ENCODE measurements at places on chromosomes 1 and 21.
A peak's percentile ranks its signal among the peaks of the same experiment; 100 is the strongest.

- DNase-seq = no peak
Observed at GRCh38 chr21:40847951-40848350, 993 bp upstream of the DSCAM start.

DNA sequence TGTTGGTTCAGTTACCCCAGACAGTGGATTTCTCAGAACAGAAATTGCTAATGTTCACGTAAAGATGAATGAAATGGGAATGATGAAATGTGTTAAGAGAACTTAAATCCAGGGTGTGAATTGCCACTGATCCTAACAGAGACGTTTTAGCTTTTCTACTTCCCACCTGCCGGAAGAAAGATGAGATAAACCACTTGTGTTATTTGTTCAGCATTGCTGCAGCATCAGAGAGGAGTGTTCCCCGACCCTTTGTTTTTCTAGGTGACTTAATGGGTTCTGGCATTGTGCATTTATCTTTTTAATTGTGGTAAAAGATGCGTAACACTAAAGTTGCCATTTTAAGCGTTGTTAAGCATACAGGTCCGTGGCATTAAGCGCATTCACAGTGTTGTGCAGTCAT, 122.3 kb downstream of the GALNT2 start:
- no peak for DNase-seq

DNA sequence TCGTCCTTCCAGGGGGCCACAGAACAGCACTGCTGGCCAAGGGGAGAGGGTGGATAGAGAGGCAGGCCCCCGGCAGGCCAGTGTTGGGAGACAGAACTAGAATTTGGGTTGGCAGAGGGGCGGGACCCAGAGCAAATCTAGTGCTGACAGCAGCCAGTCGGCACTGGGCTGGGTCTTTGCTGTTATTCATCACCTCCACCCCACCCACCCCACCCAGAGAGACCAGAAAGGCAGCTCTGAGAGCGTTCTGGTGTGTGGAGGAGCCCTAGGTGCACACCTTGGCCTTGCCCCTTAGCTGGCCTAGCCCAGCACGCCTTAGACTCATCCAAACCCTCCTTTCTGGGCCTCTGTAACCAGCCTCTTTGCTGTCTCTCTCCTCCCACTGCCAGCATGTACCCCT, 6.4 kb upstream of the PKP1 start:
- DNase-seq = no peak

DNA sequence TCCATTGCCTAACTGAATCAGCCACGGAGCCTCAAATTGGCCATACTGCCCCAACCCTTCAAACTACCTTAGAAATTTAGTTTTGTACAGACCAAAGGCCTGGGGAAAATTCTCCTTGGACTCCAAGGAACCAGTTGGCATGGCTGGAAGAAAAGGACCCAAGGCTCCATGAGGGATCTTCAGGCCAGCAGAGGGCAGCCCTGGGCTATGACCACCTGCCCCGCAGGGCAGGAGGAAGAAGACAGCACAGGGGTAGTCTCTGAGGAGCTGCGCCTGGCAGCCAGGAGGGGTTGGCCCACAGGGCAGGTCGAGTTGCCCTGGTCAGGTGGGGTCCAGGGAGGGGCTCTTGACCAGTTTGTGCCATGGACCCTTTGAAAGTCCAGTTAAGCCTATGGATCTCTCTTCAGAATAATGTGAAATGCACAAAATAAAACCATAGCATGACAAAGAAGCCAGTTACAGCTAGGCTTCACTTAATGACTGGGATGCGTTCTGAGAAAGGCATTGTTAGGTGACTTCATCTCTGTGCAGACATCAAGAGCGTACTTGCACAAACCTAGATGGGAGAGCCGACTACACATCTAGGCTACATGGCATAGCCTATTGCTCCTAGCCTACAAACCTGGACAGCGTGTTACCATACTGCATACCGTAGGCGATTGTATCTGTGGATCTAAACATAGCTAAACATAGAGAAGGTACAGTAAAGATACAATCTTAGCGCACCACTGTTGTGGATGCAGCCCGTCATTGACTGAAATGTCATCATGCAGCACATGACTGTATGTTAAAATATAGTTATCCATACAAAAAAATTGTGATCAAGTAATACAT, 26.1 kb downstream of the CACNA1S start:
- DNase-seq = no peak

- no peak for DNase-seq
Observed at GRCh38 chr1:911875-912739, 11.6 kb upstream of the SAMD11 start.

- DNase-seq = peak; percentile 10
Observed at GRCh38 chr1:231678011-231678432, 51.4 kb downstream of the DISC1 start.

- no peak for DNase-seq
Observed at GRCh38 chr1:39819091-39819812, 30.6 kb upstream of the BMP8B start.

DNA sequence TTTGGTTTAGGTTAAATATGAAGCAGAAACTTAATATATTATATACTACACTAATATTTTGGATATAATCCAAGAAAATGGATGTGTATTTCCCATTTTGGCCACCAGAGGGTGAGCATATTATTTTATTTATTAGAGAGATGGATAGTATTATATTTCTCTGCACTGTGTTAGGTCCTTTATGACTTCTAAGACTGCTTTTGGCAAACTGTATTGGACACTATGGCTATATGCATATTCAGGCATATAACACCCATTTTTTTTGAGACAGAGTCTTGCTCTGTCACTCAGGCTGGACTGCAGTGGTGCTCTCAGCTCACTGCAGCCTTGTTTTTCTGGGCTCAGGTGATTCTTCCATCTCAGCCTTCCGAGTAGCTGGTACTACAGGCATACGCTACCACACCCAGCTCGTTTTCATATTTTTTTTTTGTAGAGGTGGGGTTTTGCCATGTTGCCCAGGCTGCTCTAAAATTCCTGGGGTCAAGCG, 17.8 kb upstream of the PGM1 start:
- no peak for DNase-seq

- no peak for DNase-seq
Observed at GRCh38 chr1:153957744-153958110, 685 bp downstream of the CRTC2 start.

DNA sequence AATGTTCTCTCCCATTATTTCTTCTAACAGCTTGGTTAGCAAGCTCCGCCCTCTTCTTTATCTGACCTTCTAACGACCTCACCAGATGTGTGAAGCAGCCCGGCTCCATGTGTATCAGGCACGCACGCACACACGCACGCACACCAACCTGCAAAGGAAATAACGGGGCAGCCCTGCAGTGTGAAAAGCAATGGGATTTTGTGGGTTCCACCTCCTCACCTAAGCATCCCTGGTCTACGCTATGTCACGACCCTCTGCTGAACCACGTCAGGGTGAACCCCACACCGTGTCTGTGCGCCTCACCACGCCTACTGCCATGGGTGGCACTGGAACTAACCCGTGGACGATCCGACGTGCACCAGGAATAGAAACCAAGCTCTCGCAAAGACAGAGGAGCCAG, 10.4 kb downstream of the SSU72 start:
- DNase-seq = no peak

DNA sequence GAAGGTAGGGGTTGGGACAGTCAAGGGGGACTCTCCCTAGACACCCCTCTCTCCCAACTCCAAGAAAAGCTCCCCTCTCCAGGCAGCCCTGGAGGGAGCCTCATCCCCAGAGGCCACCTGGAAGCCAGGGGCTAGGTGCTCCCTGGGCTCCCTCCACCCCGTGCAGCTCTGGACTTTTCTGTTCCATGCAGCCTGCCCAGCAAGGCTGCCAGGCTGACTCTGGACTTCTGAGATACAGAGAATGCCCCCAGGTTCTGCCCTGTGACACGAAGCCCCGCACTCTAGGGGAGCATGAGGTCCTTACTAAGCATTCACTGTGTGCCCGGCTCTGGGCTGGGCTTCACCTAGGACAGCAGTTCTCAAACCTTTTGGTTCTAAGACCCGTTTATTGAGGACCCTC, 10.2 kb downstream of the SYT2 start:
- no peak for DNase-seq

GRCh38 chr1:192506741-192507155, 68.8 kb upstream of the RGS1 start:
- peak; percentile 11 for DNase-seq

GRCh38 chr1:154222918-154223317, 2.2 kb downstream of the UBAP2L start:
- DNase-seq = no peak

GRCh38 chr21:43702785-43703034, 16.2 kb upstream of the PDXK start:
- DNase-seq = no peak

- no peak for DNase-seq
Observed at GRCh38 chr21:28834335-28835238, 158.1 kb downstream of the LTN1 start.

DNA sequence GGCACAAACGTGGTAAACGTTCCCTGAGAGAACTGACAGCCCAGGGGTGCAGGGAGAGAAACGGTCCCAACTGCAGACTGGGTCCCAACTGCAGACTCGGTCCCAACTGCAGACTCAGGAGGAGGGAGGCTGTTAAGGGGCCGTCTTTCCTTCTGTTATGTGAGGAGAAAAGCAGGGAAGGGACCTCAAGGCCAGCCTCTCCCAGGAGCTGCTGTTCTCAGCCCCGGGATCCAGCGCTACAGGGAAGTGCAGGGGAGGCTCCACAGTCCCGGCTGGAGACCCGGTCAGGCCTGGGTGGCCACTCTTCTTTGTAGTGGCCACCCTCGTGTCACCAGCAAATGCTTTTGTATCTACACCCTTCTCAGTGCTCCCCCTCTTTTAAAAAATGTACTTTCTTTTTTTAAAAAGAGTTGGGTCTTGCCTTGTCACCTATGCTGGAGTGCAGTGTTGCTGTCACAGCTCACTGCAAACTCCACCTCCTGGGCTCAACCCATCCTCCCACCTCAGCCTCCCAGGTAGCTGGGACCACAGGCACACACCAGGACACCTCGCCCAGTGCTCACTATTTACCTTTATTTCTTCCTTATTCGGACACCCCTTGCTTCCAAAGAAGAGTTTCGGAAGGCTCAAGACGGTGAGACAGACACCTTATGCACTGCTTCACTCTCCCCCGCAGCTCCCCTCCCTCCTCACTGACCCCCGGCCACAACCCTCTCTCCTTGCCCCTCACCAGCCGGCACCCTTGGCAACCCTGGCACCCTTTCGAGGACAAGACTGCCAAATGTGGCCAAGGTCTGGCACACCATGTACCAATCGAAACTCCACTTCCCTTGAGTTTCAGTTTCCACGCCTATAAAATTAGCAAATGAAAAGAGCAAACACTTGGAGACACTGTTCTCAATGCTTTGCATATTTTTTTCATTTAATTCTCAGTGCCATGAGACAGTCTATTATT, 21.8 kb downstream of the CAPN2 start:
- DNase-seq = no peak

DNA sequence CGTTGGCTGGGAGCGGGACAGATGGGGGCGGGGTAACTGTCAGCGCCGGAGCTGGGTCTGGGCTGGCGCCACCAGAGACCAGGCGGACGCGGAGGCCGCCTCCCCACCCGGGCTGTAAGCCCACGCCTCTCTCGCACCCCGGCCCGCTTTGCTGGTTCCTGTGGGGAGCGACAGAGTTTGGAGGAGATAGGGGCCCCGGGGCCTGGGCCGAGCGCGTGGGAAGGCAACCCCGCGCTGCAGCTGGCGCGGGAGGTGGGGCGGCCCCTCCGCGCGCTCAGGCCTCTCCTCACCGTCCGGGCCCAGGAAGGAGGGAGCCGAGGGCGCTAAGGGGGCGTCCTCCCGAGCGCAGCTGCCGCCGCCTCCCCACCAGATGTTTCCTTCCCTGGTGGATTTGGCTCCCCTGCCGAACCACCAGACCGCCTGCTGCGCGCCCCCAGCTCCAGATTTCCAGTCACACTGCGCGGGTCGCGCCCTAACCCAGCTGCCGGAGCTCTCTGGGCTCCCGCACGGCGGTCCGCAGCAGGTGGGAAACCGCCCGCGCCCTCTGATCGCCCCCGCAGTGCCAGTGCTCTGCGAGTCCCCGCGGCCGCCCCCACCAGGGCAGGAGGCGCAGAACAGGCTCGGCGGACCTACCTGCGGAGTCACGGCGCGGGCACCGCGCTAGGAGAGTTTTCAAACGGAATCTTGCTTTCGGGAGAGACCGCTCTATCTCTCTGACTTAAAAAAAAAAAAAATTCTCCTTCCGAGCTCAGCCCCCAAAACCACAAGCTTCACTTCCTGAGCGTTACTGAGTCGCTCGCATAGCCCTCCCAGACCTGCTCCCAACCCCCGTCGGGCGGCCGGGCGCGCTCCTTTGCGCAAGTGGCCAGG, 1.1 kb downstream of the GFI1 start:
- DNase-seq = no peak

- peak; percentile 40 for DNase-seq
Observed at GRCh38 chr1:82503822-82504221, 703.1 kb downstream of the ADGRL2 start.

GRCh38 chr1:238892612-238893011, 493.8 kb upstream of the CHRM3 start:
- DNase-seq = peak; percentile 92

- DNase-seq = no peak
Observed at GRCh38 chr1:54007613-54008012, 10.4 kb downstream of the LDLRAD1 start.

- DNase-seq = no peak
Observed at GRCh38 chr1:213103377-213104306, 52.6 kb downstream of the RPS6KC1 start.

DNA sequence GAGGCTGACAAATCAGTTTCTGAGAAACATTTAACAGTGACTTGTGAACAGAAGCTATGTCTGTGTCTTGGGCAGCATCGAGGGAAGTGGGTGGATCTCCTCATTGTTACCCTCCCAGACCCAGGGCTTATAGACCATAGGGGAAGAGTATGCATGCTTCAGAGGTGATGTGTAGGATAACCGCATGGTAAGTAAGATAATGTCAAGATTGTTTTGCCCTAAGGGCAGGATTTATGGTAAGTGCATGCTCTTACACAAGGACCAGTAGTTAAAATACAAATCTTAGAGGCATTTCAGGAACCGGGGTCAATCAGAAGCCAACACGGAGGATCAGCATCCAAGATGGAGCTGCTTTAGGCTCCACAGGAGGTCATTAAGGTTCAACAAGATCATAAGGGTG, 7.7 kb upstream of the PRMT2 start:
- peak; percentile 74 for DNase-seq

DNA sequence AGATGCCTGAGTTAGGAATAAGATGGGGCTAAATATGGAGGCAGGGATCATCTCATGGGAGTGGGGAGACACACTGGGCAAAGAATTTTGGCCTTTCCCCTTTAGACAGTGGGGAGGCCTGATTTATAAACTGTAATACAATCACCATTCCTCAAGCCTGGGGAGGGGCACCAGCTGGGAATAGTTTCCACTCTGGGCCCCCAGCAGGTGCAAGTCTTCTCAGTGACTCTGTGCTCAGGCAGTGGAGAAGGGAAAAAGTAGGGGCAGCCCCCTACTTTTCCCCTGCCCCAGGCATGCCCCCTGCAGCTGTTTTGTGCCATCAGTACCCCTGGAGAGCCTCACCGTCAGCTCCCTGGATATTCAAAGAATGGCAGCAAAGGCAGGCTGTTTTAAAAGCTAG, 19.1 kb downstream of the COA7 start:
- no peak for DNase-seq

- peak; percentile 22 for DNase-seq
Observed at GRCh38 chr1:227788271-227789083, 27.0 kb upstream of the PRSS38 start.

Data from foreskin keratinocyte (primary cell).